ENCODE measurements at places on chromosomes 4 and X. TPM values are rescaled to one million over a fixed set of nuclear protein-coding genes. Genes with fewer than 3 reads are reported as not detected.

H2BW2 gene
- not detected for total RNA-seq

AADAT gene
- 7.5 TPM for total RNA-seq

SORBS2 gene
- 4.1 TPM for total RNA-seq

AKAP14 gene
- total RNA-seq: not detected

HSFX3 gene
- total RNA-seq: not detected

GAGE12F gene
- not detected for total RNA-seq

CTAG2 gene
- not detected for total RNA-seq

SLC39A8 gene
- total RNA-seq: 1.2 TPM

SYTL5 gene
- 1.4 TPM for total RNA-seq

MTMR8 gene
- total RNA-seq: 0.08 TPM

RHOXF2 gene
- total RNA-seq: not detected

ANKRD50 gene
- total RNA-seq: 14.4 TPM

CXorf49 gene
- not detected for total RNA-seq

GAGE10 gene
- not detected for total RNA-seq

GRIA3 gene
- total RNA-seq: 0.39 TPM

AFF2 gene
- total RNA-seq: 0.16 TPM

NDST4 gene
- total RNA-seq: not detected

EVC gene
- total RNA-seq: 19.9 TPM

LRBA gene
- 34.4 TPM for total RNA-seq

SLC25A4 gene
- total RNA-seq: 5.8 TPM

FGF5 gene
- 3.4 TPM for total RNA-seq

CSAG3 gene
- not detected for total RNA-seq

NAA15 gene
- 30.6 TPM for total RNA-seq

GUCY1B1 gene
- 8.1 TPM for total RNA-seq

NSG1 gene
- total RNA-seq: 0.80 TPM

PRRG3 gene
- total RNA-seq: not detected

ELF4 gene
- total RNA-seq: 18.9 TPM

SLC16A2 gene
- 11.8 TPM for total RNA-seq

C1QTNF7 gene
- total RNA-seq: 1.5 TPM

PPBP gene
- total RNA-seq: 1.2 TPM

TNMD gene
- not detected for total RNA-seq

XPNPEP2 gene
- total RNA-seq: 1.3 TPM

FAM9B gene
- 0.88 TPM for total RNA-seq

NAA11 gene
- not detected for total RNA-seq

RHOH gene
- total RNA-seq: under 0.01 TPM

SGMS2 gene
- total RNA-seq: 10.5 TPM

SUPT20HL1 gene
- total RNA-seq: not detected

NLGN4X gene
- total RNA-seq: 0.32 TPM

TLR6 gene
- 1.8 TPM for total RNA-seq

MAN2B2 gene
- 22.2 TPM for total RNA-seq

CSN1S1 gene
- not detected for total RNA-seq

CSAG1 gene
- total RNA-seq: not detected

NUDT11 gene
- total RNA-seq: 11.4 TPM

AKAP4 gene
- total RNA-seq: not detected

FREM3 gene
- total RNA-seq: not detected

TCP11X2 gene
- not detected for total RNA-seq

CCKAR gene
- not detected for total RNA-seq

SLC7A11 gene
- total RNA-seq: 6.1 TPM

SSX2 gene
- not detected for total RNA-seq

All from epithelial cell of alveolus of lung (primary cell).